ENCODE measurements at places on chromosomes 5 and 9.

DNA sequence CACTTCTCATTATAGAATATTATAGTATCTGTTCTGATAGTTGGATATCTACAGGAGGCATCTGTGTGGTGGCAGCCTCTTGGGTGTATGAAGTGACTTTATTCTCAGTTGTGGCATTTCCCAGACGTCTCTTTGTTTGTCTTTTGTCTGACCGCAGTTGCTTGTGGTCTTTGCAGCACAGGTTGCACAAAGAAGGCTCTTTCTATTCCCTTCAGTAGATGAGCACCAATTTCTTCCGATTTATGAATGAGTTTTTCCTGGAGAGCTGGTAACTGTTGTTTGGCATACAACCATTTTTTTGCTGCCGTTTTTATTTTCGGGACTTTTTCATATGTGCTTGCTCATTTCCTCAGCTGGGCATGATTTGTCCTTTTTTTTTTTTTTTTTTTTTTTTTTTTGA lies 56.4 kb upstream of the MYO10 start:
- no peak for DNase-seq

DNA sequence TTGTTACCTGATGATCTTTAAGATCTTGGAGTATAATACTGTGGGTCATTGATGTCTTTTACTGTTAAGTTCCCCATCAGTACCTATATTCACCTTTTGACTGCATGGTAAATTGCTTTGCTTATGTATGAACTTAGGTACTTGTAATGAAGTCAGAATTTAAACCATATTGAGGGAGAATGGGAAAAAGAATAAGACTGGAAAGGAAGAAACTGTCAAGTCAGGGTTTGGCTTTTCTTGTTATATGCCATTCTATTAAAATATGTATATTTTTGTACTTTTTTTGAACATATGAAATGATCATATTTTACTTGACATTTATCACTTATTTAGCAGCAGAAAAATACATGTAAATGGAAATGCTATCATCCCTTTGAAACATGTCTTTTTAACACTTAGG lies 58.6 kb downstream of the KIAA1958 start:
- no peak for DNase-seq

DNA sequence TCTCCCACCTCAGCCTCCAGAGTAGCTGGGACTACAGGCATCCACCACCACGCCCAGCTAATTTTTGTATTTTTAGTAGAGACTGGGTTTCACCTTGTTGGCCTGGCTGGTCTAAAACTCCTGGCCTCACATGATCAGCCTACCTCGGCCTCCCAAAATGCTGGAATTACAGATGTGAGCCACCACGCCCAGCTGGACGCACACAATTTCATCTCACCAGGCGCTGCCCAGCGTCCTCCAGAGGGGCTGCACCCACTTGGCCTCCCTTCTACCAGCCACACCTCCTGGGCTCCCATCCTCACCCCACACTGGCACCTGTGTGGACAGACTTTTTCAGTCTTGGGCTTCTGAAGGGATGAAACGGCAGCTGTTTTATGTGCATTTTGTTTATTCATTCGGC lies 3.8 kb upstream of the EXOC3 start:
- no peak for DNase-seq

GRCh38 chr5:101917166-101917565 lies 378.9 kb downstream of the SLCO4C1 start:
- no peak for DNase-seq

DNA sequence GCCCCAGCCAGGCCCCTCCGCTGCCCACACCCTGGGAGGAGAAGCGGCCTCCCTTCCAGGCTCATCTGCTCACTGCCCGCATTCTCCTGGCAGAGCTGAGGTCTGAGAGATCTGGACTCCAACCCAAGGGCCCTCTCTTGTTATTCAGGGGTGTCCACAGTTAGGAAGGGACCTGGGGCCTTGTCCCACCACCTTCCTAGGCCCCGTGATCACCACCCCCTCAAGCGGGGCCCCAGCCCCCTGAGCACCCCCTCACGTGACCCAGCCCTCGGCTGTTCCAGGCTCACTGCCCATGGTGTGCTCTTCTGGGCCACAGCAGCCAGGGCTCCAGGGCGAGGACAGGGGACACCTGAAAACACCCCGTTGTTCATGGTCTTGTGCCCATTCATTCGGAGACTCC lies 48.7 kb downstream of the NEURL1B start:
- DNase-seq: no peak

- no peak for DNase-seq
These were observed 41.0 kb downstream of the KCNMB1 start for GRCh38 chr5:170348137-170348633.

GRCh38 chr5:8600843-8601242 lies 731.9 kb downstream of the MTRR start:
- no peak for DNase-seq

- peak; percentile 31 for DNase-seq
These were observed 556 bp downstream of the PCDHGC3 start for GRCh38 chr5:141476132-141476911.

DNA sequence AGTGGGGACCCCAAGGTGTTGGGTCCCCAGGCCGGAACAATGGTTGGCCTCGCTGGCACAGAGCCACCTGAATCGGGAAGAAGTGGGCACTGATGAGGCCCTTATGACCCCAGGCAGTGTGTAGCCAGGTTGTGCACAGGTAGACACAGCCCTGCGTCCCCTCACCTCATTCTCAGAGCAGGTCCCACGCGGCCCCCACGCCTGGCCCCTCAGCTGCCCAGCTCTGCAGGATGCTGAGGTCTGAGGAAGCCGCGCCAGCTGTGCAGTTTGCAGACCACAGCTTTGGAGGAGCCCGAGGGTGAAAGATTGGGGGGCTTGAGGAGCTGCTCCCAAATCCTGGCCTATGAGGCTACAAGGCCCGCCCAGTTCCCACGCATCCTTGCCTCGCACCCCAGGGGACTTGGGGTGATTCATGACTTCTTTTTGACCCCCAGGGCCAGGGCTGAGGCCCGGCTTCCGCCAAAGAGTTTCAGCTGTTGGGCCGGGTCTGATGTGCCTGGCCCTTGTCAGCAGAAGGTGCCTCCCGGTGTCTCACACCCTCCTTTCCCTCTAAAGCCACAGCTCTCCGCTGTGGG lies 87.8 kb upstream of the PHYKPL start:
- no peak for DNase-seq

DNA sequence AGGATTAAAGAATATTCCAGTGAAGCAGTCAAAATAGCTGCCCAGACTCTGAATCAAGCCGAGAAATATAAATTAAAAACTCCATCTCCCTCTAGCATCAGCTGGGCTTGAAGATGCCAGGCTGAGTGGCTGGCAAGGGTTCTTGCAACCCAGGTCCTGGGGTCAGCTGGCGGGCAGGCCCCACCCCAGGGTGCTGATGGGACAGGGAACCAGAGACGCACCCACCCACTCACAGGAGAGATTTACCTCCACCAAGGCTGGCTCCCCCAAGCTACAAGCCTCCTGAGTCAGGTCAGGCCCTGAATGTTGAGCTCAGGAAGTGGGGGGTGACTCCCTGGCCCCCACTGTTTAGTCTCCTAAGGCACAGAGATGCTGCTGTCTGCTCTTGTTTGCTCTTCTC lies 83.9 kb upstream of the HSPA9 start:
- no peak for DNase-seq

GRCh38 chr5:56375011-56375410 lies 141.9 kb upstream of the ANKRD55 start:
- no peak for DNase-seq

DNA sequence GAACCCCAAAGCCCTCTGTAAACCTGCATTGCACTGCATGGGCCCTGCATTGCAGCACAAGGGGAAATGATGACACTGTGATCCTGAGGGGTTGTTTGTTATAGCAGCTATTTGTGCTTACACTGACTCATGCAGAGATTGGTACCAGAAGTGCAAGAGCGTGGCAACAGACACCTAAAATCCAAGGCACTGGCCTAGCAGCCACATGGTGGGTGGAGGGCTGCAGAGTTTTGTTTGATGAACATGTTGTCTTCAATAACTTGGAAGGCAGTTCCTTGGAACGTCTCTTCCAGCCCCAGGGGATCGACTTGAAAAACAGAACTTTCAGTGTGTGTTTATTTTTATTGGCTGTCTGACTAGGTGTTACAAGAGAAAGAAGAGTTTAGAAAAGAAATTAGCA lies 14.5 kb downstream of the FCN2 start:
- no peak for DNase-seq

DNA sequence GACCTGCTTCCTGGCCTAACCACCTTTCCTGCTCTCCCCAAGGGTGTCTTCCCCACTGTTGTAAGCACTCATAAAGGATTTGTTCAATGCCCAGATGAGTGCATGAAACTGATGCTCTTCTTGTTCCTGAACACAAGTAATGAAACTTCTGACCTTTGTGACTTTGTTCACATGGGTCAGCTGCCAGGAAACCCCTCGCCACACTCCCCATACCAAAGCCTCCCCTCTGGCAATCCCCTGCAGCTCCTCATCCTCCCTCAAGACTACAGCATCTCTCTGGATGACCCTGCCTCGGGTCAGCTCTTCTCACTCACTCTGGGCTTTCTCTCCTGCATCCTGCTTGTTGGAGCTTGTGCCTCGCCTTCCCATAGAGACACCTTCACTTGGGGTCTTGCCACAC lies 72.2 kb upstream of the SPTLC1 start:
- no peak for DNase-seq

- DNase-seq: no peak
These were observed 58.6 kb upstream of the RANBP3L start for GRCh38 chr5:36360307-36360706.

- no peak for DNase-seq
These were observed 382.6 kb upstream of the DAP start for GRCh38 chr5:11143456-11144267.

- no peak for DNase-seq
These were observed 35.8 kb downstream of the ZNF782 start for GRCh38 chr9:96818533-96818932.

- DNase-seq: no peak
These were observed 154.8 kb downstream of the PALM2AKAP2 start for GRCh38 chr9:109934857-109935215.

DNA sequence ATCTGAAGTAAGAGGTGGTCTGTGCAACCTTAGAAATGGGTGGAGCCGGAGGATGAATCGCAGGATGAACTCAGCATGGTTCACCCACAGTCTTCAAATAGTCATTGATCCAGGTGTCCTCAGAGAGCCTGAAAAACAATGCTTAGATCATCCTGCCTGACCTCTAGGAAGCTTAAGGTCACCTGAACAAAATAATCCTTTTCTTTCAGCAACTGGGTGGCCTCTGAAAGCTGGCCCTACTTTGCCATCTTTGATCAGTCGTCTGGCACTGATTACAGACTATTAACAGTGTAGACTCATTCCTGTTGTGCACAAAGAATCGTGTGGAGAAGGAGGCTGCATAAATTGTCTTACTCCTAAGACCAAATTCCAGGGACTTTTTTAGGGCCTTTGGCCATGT lies 50.7 kb downstream of the PIP5K1B start:
- DNase-seq: no peak

DNA sequence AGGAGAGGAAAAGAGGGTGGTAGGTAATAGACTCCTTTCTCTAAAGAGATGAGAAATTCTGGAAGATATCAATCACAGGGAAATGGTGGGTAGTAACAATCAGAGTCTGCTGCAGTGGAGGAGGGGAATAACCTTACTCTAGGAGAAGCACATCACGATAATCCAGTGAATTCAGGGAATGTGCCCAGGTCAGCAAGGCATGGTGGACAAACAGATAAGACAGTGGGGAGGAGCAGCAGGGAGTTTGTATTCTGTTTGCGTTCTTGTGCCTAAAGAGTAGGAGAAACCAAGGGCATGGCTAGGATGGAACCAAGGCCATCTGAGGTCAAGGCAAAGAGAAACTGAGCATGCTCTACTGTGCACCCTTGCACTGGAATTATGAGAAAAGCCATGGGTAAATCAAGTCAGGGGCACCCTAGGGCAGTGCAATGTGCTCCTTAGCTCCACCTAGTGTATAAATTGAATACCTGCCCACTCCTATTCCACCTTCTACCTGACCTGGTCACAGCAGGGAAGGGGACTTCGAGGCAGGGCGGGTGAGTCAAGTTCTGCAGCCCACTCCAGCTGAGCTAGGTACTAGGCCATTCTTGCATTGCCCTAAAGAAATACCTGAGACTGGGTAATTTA lies 31.6 kb downstream of the RETREG1 start:
- DNase-seq: no peak

DNA sequence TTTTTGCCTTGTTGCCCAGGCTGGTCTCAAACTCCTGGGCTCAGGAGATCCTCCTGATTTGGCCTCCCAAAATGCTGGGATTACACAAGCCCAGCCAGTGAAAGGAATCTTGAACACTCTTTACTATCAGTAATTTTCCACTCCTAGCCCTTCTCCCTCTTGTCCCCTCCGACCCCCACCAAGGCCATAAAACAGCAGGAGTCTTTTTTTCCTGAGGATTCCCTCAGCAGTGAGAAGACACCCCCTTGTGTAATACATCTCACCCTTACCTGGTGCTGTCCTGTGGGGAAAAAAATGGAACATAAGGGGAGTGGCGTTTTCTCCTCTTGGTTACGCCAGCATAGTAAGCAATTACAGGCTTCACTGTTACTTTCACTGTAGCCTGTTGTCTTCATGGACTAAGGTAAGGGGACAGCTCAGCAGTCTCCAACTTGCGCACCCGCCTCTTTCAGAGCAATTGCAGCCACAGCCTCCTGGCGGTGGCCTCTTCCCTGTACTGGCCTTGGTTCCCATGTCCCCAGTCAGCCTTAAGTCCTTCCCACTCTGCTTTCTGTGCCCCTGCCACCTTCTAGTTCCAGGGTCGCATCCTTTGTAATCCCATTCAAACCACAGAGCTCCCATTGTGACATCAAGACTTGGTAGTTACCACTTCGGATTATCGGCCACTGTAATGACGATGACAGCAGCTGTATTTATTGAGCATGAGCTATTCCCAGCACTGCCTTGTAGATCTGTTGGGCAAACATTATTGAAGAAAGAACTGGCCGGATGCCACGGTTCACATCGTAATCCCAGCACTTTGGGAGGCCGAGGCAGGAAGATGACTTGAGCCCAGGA lies 10.0 kb downstream of the NAIF1 start:
- no peak for DNase-seq

DNA sequence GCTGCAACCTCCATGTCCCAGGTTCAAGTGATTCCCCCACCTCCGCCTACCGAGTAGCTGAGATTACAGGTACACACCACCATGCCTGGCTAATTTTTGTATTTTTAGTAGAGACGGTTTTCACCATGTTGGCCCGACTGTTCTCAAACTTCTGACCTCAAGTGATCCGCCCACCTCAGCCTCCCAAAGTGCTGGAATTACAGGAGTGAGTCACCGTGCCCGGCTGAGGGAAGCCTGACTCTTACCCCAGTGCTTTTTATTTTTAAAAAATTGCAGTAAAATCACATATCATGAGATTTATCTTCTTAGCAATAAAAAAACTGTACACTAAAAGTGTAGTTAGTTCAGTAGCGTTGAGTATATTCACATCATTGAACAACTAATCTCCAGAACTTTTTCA lies 105.3 kb downstream of the SLIT3 start:
- no peak for DNase-seq

DNA sequence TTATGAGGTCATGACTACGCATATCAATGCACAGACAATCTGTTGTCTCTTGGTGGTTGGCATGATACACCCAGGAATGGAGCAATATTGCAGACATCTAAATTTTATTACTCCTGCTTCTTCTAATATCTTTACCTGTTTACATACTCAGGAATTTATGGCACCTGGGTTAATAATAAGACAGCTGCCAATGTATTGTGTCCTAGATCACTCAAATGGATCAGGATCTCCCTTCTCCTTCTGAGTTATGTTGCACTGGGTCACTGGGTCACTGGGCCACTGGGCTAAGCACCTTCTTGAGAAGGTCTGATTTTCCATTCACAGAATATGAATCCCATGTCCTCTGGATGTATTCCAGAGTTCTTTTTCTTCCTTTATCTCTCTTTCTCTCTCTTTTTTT lies 41.8 kb downstream of the CCL28 start:
- DNase-seq: no peak

Data from nephron progenitor cell (in vitro differentiated cells).